ENCODE measurements at places on chromosomes 2 and 18.

DNA sequence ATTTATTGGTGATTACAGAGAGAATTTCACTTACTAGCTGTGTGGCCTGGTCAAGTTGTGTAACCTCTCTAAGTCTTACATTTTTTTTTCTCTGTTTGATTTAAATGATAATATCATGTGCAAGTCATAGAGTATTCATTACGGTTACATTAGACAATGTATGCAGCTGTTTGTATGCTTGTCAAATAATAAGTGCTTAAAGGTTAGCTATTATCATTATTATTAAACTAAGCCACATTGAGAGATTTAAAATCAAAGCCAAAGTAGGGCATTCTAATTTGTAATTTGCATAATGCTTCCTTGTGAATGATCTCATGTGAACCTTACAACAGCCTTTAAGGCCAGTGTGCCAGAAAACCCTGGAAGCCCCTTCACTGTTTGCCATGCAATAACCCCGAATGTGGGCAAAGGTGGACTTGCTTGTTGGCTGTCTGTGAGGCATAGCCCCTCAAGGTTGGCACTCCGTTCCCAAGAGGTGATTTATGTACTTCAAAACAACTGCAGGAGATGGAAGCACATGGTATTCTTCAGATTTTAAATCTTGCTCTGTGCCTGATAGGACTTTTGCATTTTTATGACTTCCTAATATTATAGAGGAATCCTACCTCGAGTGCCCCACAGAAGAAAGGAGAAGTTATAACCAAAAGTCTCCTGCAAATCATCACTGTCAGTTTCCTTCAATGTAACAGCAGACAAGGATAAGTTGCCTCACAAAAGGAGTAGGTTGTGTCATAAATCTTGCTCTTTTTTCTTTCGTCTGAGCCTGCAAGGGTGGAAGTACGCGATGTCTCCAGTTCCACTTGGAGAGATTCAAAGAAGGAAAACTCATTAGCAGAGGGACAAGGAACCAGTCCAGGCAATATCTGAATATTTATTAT lies 272.0 kb downstream of the TGIF1 start:
- DNase-seq, result no peak

DNA sequence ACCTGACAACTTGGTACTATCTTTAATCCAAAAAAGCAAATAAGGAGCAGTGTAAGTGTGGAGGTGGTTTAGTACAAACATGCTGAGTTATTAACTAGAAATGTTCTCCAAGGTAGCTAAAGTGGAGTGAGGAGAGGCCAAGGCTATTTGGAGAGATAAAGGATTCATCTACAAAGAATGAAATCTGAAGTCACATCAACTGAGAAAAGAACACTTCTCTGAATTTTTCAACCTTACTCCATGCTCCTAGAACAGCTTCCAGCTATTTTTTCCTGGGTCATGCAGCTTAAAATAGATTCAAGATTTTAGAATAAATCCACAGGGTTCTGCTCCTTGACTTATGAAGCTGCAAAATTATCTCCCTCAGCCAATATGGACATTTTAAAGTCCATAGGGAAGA lies 18.7 kb downstream of the IMMT start:
- DNase-seq, result no peak

DNA sequence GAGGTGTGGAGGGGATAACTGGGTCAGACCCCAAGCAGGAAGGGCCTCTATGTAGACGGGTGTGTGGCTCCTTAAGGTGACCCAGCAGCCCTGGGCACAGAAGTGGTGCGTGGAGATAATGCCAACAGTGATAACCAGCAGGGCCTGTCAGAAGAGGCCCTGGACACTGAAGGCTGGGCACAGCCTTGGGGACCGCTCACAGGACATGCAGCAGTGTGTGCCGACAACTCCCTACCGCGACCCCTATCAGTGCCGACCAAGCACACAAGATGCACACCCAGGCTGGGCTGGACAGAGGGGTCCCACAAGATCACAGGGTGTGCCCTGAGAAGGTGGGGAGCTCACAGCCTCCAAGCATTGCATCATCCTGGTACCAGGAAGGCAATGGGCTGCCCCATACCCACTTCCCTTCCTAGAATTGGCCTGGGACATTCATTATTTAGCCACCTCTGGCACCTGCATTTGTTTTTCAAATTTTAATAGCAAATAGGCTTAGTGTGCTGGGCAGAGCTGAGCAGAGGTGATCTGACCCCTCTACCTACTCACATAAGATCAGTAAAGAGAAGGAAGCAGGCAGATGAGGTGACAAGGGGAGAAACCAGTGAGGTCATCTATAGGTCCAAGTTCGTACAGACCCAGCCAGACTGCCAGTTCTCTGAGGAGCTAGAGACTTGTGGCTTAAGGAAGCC lies 55.2 kb downstream of the BCL11A start:
- no peak for DNase-seq

DNA sequence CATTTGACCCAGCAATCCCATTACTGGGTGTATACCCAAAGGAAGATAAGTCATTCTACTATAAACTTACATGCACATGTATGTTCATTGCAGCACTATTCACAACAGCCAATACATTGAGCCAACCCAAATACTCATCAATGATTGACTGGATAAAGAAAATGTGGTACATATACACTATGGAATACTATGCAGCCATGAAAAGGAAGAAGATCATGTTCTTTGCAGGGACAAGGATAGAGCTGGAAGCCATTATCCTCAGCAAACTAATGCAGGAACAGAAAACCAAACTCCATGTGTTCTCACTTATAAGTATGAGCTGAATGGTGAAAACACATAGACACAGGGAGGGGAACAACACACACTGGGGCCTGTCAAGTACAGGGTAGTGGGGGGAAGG lies 226.7 kb upstream of the HNMT start:
- no peak for DNase-seq

GRCh38 chr18:39599251-39599650 lies 2033.7 kb upstream of the CELF4 start:
- DNase-seq, result no peak

DNA sequence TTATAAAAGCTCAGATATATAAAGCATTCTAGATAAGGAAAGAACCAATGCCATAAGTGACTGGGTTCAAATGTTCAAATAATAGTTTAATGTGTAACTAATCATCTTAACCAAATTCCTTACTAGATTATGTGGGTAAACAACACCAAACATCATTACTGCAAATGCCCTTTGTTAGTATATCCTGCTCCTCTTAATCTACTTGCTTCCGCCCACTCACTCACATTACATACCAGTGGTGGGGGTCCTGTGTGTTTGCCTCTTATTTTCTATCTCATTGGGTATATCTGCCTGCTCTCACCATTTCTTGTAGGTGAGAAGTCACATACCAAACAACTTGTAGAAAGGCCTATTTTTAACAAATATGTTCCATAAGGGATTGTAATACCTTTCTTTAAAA lies 562.1 kb downstream of the NRXN1 start:
- no peak for DNase-seq

DNA sequence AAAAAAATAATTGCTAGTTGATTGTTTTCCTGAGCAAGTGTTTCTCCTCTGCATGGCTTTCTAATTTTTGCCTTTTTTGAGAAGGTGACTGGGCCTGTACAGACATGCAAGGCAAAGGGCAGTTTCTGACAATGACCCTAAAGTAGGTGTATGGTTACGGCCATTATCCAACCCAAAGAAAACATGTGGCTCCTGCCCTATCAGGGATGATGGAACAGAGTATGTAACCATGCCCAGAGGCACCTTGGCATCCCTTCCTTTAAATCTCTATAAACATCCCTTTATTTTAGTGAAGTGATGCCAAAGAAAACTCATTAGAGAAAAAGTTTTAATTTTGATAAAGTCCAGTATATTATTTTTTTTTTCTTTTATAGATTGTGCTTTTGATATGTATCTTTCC lies 217.5 kb downstream of the LPIN1 start:
- no peak for DNase-seq

DNA sequence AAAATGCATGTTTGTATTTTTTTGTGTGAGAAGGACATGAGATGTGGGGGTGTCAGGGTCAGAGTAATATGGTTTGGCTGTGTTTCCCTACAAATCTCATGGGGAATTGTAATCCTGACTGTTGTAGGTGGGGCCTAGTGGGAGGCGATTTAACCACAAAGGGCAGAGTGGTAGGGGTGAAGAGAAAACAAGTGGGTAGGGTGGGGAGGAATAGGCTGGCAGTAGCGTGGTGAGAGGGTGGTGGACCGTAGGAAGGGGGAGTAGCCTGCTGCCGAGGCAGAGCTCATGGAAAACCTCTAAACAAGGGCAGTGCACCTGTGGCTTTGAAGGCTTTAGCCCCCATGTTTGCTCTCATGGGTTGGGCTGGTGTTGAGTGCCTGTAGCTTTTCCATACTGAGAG lies 152.8 kb upstream of the ZNF519 start:
- no peak for DNase-seq

GRCh38 chr2:233414273-233414654 lies 60.0 kb downstream of the DGKD start:
- no peak for DNase-seq

- peak; percentile 60 for DNase-seq
Measured at GRCh38 chr2:101230541-101231001, 22.1 kb upstream of the CNOT11 start.

- peak; percentile 36 for DNase-seq
Measured at GRCh38 chr2:172864182-172864581, 128.5 kb downstream of the RAPGEF4 start.

- peak; percentile 53 for DNase-seq
Measured at GRCh38 chr2:75608684-75609333, 37.8 kb upstream of the MRPL19 start.

DNA sequence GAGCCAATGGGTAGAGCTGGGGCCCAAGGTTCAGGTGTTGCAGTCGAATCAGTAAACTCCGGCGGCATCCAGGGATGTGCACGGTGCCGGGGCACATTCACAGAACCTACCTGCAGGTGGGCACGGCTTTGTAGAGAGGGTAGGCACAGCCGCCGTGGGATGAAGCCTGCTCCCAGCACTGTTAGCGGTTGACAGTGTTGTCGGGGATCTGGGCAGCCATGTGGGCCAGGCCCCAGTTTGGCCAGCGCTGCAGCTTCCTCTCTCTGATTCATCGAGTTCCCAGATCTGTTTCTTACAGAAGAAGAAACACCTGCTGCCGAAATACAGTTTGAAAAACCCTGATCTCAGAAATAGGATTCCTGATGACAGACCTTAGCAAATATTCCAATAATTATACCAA lies 274.8 kb downstream of the AGAP1 start:
- DNase-seq, result no peak

DNA sequence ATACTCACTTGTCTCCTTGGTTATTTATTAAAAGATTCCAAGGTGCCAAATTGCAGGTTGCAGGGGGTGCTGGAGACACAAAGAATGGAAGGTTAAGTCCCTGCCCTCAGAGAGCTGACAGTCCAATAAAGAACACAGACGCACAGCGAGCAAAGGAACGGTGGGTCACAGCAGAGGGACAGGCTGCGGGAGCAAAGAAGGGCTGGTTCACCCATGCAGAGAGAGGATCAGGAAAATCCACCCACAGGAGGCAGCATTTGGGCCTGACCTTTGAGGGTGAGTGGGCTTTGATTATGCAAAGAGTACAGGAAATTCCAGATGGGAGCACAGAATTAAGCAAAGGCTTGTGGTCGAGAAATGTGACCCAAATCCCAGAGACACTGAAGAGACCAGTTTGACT lies 45.0 kb downstream of the ZBTB7C start:
- no peak for DNase-seq

DNA sequence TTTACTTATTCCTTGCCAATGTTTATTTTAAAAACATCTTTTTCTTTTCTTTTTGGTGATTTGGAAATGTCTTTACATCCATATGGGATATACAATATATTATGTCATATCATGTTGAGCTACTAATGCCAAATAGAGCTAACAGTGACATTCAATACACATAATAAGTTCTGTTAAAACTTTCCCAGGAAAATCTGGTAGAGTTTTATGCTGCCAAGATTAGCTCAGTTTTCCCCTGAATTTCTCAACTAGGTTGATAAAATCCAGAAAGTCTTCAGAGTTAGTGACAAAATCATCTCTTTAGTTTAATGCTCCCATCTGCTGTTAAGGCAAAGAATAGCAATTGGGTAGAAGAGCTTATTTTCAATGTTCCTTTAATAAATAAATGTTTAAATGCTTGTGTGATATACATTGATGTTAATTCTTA lies 9.9 kb downstream of the COL3A1 start:
- no peak for DNase-seq

DNA sequence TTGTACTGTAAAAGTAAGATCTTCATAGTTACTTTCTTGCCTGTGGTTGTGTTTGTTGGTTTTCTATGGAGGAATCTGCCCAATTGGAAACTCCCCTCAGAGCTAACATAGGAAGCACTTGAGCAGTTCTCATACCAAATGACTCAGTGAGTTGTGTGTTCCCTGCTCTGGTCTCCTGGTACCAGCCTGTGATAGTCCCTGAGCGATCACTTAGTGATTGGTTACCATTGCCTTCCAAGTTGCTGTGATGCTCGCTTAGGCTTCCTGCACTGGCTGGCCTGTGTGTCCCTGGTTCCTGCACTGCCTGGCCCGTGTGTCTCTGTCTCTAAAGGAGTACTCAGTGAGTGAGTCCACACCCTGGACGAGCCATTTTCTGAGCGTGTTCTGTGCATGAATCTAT lies 133.0 kb downstream of the MAP4K4 start:
- DNase-seq, result peak; percentile 92

GRCh38 chr2:439556-440402 lies 151.9 kb upstream of the ALKAL2 start:
- DNase-seq, result no peak

DNA sequence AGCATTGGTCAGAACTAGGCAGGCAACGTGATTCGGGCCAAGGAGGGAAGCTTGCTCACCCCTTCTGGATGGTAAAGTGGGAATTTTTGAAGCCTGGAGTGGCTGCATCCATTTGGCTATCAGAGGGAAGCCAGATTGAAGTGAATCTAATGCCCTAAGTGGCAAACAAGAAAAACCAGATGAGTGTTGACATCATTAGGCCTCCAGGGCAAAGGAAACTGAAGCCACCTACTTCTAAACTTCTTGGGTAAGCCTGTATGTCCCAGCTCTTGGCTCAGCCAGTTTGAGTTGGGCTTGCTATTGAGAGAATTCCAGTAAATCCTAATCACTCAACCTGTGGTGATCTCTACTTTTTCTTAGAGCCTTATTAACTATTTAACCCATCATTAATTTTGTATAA lies 20.9 kb downstream of the SOX11 start:
- DNase-seq, result no peak

DNA sequence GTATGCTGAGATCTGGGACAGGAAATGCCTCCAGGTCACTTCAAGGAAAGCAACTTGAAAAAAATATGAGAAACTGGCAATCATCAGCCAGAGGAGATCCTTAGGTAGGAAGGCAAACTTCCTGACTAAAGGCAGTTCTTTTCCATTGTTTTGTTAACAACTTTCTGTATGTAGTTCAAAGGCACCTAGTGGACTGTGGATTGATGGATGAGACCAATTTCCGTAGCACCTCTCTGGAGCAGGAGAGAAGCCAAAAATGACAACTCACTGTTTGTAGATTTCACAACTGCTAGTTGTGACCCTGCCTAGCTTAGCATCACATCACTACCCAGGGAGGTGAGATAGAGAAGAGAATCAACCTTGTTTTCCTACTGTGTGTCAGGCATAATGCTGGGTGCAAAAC lies 21.8 kb upstream of the NOSTRIN start:
- no peak for DNase-seq

GRCh38 chr18:49241852-49242251 lies 218.6 kb downstream of the DYM start:
- peak; percentile 78 for DNase-seq
